Substantia nigra (tissue), 51 donors: ENCODE measurements at places on chromosomes 11 and 22.

DNA sequence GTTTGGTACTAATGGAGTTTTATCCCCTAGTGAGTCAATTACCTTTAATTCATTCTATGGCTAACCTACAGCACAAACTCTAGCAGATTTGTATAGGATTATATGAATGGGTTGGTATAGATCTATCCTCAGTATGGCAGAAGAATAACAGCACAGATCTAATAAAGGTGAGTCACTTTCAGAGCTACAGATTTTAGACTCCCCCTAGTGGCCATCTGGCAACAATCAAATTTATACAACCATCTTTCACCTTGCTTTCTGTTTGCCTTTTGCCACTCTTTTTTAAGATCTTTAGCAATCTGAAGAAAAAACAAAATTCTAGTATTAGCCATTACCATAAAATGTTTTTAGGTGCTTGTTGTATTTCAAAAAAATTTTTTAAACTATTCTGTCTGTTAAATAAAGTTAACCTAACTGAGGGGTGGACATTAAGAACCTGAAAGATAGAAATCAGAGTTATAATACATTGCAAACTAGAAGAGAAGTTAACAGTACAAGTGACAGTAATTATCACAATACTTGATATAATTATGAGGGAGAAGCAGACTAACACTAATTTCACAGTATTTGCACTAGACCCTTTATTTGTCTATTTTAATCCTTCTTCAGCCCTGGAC is 25.8 kb downstream of the DDIAS start:
- DNase-seq, result no peak

DNA sequence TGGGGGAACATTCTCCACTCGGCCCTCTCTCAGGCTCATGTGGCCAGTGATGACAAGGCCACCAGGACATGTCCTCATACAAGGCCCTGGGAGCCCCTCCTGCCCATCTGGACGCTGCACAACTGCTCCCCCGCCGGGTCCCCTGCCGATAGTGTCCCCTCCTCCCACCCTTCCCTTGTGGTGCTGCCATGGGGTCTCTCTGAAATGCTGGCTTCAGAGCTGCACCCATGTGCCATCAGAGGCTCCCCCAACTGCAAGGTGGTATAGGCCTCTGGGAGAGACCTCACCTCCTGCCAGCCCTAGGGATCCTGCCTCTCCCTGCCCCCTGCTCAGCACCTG is 113.0 kb downstream of the KCNQ1OT1 start:
- DNase-seq, result no peak

DNA sequence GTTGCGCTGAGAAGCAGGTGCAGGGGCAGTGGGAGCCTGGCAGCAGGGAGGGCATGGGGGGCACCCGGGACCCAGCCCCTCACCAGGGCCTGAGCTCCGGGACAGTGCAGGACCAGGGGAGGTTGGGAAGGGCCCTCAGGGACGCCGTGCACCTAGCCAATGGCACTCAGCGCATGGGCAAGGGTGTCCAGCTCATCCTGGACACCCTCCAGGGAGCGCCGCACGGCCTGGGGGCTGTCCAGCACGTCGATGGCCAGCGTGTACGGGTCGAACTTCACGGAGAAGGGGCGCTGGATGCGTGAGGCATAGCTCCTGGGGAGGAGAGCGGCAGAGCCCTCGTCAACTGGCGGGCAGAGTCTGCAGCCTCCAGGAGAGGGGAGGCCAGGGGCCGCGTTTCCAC is 3.1 kb upstream of the INS start:
- DNase-seq, result no peak

DNA sequence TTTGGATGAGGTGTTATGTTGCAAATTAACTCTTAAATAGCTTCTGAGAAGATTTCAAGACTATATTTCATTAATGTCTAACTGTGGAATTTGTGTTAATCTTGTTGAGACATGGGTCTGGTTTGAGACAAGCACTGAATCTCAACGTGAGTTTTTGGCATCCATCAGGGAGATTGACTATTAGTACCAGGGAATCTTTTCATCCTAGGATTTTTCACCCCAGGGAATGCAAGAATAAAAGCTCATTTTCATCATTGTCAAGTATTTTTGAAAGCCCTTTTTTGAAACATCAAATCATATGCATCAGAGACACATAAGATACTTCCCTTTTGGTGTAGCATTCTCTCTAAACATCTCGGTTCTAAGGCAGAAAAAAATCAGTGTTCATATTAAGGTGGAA is 19.5 kb downstream of the OR5T2 start:
- DNase-seq, result no peak
